Frontal cortex (tissue), 4 donors: ENCODE measurements at places on chromosomes 12 and 14. TPM values are rescaled to one million over a fixed set of nuclear protein-coding genes. Genes with fewer than 3 reads are reported as not detected.

Gene SLC5A8
- 3.3 TPM for total RNA-seq

Gene NEUROD4
- 2.9 TPM for total RNA-seq

DNA sequence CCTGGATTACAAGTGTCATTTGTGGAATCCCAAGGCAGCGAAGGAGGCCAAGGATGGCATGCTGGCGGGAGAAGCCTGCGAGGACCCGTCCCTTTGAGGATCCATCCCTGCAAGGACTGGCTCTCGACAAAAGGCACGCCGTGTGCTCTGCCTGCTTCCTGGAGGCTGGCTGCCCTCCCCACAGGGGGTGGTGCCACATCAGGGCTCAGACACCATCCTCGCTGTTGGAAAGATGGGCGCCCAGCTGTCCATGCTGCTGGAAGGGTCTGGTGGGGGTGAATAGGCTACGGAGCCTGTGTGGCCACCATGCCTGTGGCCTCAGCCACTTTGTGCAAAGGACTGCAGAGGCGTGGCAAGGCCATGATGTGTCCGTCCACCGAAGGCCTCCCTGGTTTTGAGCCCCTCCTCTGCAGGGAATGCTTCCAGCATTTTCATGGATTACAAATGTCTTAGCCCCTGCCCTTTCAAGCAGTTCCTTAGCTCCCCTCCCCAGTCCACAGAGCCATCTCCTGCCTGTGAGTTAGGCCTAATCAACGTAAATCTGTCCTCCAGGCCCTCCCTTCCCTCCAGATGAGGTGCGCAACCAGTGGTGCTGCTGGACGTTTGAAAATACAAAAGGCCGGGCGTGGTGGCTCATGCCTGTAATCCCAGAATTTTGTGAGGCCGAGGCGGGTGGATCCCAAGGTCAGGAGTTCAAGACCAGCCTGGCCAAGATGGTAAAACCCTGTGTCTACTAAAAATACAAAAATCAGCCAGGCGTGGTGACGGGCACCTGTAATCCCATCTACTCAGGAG, 22.1 kb downstream of the ZBTB42 start:
- no peak for DNase-seq

- DNase-seq: no peak
Measured at GRCh38 chr14:97788846-97789526, 991.8 kb downstream of the VRK1 start.

GRCh38 chr14:72054911-72055310, 122.7 kb downstream of the RGS6 start:
- DNase-seq: no peak
